Stimulated activated CD4-positive, alpha-beta T cell treated with anti-CD3 and anti-CD28 coated beads, Interleukin-2, amount 100 ng/mL, for 48 hours (primary cell): ENCODE measurements at places on chromosomes 2 and 18.

DNA sequence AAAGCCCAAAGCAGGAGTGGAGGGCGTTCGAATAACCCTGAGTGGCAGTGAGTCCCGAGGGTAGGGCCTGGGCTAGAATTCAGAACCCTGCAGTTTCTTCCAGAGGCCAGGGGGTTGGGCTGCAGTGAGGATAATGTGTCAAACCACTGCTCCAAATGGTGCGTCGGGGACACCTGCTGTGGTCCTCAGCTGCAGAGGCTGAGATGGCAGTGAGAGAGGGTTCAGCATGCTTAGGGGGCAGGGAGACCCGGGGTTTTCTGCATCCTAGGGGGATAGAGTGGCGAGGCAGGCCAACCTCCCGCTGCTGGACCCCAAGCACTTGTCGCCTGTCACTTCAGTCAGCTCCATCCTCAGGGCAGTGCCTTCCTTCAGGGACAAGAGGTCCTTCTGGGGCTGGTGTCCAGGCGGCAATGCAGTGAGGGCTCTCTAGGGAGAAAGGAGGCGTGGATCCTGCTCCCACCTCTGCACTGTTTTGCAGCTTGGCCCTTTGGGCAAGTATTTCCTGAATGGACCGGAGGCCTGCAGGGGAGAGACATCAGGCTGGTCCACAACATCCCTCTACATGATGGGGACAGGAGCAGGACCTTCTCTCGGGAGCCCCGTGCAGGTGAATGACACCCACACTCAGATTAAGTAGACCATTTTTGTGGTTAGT lies 8.4 kb upstream of the NTSR2 start:
- DNase-seq: no peak

- DNase-seq: no peak
Measured at GRCh38 chr18:78697446-78697845, 282.2 kb upstream of the SALL3 start.

DNA sequence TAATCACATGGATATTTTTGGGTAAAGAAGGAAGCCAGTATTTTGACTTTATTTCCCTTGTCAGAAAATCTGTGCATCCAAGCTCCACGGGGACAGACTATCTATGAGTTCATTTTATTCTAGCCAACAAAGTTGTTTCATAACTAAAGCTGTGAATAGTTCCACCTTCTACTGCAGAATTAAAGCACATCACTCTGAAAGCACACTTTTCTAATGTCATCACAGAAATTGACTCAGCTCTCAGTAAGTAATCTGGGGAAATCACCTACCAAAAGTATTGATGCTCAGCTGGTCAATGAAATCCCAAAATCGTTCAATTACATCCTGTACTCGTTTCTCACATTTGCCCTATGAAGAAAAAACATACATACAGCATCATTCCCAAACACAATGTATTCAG lies 19.1 kb downstream of the IAH1 start:
- no peak for DNase-seq

GRCh38 chr2:2321200-2321540 lies 9.9 kb downstream of the MYT1L start:
- DNase-seq: no peak

GRCh38 chr2:132415915-132416722 lies 486 bp upstream of the GPR39 start:
- DNase-seq: no peak

GRCh38 chr2:6474161-6475140 lies 391.3 kb downstream of the CMPK2 start:
- no peak for DNase-seq

DNA sequence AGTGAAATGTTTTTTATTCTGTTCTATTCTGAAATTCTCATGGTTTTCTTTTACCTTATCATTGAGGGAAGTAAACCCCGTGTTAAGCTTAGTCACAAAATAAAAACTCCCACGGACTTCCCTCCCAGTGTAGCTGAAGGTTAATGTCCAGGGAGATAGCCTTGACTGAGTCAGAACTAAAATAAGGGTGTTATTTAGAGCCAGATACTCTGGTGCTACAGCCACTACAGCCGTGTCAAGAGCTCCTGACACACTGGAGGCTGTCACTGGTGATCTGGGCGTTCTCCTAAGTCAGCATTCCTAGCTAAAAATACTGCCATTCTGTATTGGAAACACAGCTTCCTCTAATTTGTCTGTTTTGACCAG lies 82.0 kb upstream of the RANBP2 start:
- DNase-seq: no peak

GRCh38 chr2:159090514-159091201 lies 122.2 kb downstream of the TANC1 start:
- no peak for DNase-seq

GRCh38 chr2:176101216-176101830 lies 1.7 kb downstream of the HOXD12 start:
- DNase-seq: no peak

DNA sequence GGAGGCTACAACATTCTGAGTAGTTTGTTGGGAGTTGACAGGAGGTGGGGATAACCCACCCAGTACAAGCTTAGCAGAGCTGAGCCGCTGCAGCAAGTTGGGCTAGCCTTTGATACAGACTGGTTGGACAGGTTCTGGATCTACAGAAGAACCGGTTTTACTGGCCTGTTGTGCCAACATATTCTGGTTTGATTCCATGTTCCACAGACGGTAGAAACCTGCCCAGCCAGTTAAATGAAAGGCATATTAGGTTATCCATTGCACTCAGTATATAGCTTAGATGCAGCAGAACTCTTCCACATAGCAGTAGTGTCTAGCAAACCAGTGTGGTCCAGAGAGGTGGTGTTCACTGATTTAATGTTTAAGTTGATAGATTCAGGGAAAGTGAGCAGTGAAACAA lies 19.3 kb upstream of the RBBP8 start:
- DNase-seq: no peak

DNA sequence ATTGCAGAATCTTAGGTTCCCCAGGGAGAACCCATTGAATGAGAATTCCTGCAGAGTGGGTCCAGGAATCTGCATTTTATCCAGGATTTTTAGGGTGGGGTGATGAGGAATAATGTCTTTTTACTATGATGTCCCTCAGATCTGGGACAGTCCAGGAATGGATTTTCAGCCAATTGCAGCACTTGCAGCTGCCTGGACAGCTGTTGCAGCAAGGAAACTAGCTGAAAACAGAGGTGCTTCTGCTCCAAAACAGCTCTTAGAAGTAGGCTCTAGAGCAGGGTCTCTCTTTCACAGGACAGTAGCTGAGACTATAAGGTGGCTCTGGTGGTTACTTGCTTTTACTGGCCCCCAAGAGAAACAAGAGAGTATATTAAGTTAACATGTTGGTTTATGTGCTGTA lies 9.1 kb downstream of the GLI2 start:
- DNase-seq: no peak

DNA sequence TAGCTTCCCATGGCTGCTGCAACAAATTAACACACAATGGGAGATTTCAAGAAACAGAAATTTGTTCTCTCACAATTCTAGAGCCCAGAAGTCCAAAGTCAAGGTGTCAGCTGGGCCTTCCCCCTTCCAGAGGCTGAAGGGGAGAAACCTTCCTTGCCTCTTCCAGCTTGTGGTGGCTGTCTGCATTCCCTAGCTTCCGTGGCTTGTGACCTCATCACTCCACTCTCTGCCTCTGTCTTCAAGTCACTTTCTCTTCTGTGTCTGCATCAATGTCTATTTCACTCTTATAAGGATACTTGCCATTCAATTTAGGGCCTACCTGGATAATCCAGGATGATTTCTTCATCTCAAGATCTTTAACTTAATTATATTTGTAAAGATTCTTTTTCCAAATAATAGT lies 16.8 kb upstream of the SRBD1 start:
- DNase-seq: no peak

DNA sequence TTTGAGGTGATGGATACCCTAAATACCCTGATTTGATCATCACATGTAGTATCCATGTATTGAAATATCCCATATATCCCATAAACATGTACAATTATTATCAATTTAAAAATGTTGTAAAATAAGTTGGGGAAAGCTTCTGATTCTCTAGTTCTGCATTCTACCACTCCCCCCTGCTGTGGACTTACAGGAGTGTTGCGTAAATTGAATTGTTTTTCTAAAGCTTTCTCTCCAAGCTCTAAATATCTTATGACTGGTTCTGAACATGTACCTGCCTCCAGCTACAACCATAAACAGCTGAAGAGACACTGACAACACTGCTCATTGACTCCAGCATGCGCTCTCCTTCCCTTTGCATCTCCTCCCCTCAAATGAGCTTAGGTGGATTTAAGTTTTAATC lies 145.2 kb downstream of the MGAT5 start:
- DNase-seq: no peak

- DNase-seq: no peak
Measured at GRCh38 chr2:51420511-51420910, 388.6 kb upstream of the NRXN1 start.

GRCh38 chr2:69950241-69950640 lies 11.2 kb downstream of the ASPRV1 start:
- no peak for DNase-seq

DNA sequence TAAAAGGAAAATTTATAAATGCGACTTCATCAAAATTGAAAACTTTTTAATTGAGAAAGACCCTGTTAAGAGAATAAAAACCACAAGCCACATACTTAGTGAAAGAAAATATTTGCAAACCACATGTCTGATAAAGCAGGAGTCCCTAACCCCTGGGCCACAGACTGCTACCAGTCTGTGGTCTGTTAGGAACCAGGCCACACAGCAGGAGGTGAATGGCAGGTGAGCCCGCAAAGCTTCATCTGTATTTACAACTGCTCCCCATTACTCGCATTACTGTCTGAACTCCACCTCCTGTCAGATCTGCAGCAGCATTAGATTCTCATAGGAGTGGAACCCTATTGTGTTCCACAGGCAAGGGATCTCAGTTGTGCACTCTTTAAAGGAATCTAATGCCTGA lies 95.5 kb upstream of the CRACDL start:
- DNase-seq: no peak
